ENCODE measurements at places on chromosomes 11 and 22.

DNA sequence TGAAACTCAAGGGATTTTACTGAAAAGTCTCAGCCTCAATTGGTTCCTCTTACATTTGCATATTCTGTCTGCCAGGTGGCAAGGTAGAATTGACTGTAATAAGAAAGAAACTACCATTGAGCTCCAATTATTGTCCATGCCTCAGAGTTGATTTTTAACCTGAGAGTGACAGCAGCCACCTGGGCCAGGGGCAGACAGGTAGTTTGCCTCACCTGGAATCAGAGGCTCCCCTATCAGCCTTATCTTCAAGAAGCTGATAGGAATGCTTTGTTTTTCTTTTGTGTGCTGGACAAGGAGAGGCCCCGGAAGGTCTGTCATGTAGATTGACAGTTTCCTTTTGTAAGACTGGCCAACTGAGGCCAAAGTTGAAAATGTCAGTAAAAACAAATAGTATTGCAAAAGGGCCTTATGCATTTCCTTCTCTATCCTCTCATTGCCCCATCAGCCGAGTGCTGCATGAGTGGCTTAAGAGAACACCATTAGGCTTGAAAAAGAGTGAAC, 34.1 kb downstream of the CD44 start:
- DNase-seq: no peak

DNA sequence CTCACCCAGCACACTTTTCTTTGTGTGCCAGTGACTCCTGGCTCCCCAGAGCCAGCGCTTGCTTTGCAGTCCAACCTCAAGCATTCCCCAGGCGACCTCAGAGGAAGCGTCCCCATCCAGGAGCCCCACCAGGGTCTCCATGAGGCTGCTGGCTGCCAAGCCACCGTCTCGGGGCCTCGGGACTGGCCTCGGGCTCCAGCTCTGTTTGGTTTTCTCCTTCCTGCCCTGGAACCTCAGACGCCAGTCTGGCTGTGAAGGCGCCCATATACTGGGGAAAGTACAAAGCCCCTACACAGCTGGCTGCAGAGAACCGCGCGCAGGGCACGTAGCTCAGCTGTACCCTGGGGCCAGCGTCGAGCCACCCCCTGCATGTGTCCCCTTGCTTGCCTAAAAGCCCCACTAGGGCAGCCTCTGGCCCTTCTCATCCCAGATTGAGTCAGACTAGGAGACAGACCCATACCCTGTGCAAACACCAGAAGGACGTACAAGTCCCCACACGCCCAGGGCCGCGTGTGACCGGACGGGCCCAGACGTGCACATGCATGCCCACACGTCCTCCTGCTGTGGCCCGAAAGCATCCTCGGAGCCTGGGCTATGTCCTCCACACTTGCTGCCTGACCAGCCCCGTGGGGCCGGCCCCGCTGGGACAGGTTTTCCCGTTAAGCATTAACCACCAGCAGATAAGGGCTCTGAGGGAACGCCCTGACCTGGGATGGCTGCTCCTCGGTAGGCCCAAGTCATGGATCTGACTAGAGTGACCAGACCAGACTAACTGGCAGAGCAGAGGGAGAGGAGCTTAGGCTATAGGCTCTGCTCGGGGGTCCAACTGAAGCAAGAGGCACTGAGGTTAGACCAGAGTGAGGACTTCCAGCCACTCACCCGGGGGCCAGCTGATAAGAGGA, 4.2 kb upstream of the SYT8 start:
- no peak for DNase-seq

DNA sequence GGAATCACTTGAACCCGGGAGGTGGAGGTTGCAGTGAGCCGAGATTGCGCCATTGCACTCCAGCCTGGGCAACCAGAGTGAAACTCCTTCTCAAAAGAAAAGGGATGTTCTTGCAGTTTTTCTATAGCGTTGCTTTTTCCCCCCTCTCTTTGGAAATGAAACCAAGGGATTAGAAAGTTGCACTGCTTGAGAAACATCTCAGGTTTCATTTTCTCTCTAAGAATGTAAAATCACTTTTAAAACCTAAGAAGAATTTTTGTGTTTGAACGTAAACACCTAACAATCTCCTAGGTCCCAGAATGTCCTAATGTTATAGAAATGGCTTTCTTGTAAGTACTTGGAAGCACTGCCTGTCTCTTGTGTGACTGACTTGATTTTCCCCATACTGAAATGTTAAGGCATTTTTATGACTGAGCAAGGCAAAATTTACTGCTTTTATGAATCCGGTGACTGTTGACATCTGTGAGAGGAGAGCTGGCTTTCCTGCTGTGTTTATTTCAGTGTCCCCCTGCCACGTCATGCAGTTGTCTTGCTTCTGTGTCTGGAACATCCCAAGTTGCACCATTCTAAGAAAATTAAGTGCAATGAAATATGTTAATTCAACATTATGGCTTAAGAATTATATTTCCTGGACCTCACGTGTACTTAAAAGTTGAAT, 37.7 kb downstream of the NF2 start:
- no peak for DNase-seq

DNA sequence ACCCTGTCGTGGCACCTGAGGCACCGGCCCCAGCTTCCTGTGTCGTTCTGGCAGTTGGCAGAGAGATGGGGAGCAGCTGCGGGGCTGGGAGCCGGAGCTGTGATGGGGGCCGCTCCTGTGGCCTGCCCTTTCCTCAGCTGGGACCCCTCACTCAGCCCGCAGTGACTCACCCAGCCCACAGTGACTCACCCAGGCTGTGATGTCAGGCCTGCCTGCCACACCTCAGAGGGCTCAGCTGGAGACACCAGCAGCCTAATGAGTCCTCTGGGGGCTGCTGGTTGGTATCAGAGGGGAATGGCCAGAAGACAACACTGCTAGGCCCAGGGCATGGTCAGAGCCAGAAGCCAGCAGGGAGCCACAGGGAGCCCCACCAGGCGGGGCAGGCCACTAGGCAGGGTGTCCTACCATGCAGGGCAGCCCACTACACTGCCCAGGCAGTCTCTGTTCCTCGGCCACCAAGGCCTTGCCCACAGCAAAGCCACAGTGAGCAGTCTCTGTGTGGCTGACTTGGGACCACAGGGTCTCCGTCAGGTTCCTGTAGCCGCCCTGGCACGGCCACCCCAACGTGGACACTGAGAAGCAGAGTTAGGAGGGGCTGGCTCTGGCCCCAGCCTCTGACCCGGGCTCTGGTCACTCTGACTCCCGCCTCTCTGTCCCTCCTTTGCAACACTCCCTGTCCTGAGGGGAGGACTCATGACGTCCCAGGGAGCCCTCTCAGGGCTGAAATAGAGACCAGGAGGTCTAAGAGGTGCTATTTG, 4.2 kb upstream of the FXYD2 start:
- peak; percentile 77 for DNase-seq

DNA sequence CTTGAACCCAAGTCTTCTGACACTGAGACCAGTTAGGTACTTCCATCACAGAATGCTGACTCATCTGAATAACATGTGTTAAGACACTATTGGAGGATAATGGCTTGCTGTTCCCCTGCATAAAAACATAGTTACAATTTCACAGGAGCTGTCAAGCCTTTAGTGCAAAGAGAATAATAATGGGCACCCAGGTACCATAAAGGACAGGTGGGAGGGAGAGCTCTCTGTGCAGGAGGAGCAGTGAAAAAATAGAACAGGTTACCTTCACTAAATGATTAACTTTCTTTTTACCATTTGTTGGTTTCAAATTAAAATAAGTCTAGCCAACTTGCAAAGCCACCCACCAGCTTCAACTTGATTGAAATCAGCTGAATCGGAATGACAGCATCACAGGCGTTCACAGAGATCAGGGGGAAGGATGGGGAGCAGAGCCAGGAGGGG, 173.2 kb downstream of the DSCAML1 start:
- DNase-seq: no peak

- DNase-seq: no peak
These were observed 45.7 kb downstream of the NAT10 start for GRCh38 chr11:34151166-34151565.

- no peak for DNase-seq
These were observed 162.5 kb downstream of the COMMD9 start for GRCh38 chr11:36126678-36127077.

DNA sequence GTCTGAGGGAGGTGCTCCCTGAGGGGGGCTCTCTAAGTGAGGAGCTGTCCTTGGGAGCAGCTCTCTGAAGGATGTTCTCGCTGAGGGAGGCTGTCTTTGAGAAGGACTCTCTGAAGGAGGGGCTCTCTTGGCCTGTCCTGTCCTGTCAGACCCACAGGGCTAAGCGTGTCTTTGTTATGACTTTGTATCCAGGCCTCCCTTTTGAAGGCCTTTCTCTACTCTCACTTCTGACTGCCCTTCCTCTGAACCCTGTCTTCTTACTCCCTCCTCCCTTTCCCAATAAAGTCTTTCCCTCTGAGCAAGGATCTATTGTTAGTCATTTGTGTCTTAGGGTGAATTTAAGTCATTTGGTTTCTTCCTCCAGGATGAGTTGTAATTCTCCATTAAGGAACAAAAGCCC, 330.1 kb upstream of the PLET1 start:
- no peak for DNase-seq

- DNase-seq: no peak
These were observed 107.6 kb downstream of the ZNF280B start for GRCh38 chr22:22400964-22401363.

DNA sequence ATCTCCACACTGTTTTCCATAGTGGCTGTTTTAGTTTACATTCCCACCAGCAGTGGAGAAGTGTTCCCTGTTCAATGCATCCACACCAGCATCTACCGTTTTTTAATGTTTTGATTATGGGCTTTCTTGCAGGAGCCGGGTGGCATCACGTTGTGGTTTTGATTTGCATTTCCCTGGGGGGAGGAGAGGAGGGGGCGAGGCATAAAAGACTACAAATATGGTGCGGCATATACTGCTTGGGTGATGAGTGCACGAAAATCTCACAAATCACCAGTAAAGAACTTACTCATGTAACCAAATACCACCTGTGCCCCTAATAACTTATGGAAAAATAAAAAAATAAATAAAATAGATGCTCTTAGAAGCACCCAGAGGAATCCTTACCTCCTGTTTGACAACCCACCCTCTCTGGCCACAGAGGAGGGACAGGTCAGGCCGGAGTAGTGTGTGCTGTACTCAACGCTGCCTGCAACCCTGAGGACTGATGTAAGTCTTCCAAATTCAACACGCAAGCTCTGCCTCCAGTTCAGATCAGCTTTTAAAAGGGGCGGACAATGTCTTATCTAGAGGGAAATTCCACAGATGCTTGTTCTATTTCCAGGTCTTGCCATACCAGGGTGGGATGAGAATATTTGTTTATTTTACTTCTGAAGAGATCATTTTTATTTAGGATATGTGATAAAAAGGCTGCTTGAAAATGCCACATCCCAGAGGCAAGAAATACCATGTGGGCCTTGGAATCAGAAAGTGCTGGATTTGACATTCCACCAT, 329.6 kb upstream of the B3GAT1 start:
- no peak for DNase-seq

GRCh38 chr22:38886333-38886732, 14.3 kb upstream of the CBX6 start:
- DNase-seq: no peak

DNA sequence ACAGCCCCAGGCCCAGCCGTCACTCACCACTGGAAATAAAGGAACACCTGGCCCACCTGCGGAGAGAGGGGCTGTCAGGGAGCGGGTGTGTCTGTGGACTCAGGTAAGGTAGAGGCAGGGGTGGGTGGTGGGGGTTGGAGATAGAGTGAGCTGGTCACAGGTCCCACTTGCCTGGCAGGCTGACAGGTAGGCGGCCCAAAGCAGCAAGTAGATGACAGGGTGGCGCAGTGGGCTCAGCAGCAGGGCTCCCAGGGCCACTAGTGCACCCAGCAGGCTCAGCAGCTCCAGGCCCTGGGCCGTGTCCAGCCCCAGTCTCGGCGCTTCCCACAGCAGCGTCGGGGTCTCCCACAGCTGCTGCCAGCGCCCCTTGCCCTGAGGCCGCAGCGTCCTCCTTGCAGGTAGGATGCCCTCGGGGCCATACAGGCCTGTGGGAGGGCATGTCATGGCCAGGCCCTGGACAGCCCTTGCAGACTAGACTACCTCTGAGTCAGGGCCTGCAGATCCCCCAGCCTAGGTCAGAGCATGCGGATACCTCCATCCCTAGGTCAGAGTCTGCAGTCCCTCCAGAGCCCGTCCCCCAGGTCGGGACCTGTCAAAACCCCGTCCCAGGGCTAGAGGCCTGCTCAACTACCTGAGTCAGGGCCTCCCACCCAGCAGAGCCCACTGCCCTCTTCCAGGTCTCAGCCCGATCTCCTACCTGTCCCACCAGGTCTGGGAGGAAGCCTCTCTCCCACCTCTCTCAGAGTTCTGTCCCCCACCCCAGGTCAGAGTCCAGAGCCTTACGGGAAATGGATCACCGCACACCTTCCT, 686 bp downstream of the LMF2 start:
- DNase-seq: no peak

GRCh38 chr11:62984451-62984991, at the start of gene SLC22A6:
TSS of gene SLC22A6 (minus strand) at chr11:62984967. CDS start at chr11:62984690, 277 bp downstream.
- DNase-seq: no peak

DNA sequence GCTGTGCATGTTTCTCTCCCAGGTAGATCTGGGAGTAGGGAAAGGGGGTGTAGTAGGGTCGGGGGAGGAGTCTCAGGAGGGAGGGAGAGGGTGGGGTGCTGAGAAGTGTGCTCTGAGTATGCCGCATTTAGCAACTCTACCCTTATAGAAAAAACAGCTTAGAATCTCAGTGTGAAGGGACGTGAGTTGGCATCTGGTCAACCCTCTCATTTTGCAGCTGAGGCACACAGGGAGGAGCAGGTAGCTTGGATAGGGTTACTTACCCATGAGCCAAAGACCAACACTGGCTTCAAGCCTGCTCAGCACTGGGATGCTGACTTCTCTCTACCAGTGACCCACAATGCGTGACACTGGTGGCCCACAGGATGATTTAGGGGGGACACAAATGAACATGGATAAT, 95.9 kb downstream of the FBXO7 start:
- DNase-seq: no peak

DNA sequence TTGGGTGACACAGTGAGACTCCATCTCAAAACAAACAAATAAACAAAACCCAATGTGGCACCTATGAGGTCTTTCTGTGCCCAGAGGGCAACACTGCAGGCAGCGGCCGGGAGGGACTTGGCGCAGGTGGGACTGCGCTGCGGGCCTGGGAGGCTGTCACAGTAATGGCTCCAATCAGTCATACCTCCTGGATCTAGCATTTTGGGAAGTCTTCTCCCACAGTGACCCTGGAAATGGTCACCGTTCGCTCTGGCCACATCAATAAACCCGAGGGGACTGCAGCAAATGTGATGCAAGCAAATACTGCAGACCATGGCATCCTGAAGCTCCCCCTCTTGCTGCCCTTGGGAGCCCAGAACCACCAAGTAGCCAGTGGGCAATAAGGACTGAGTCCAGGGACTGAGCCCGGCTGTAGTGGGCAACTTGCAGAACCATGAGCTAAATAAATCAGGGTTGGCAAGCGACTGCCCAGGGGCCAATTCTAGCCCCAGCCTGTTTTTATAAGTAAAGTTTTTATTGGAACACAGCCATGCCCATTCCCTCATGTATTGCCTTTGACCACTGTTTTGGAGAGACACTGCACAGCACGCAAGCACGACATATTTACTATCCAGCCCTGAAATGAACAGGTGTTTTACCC, 15.4 kb downstream of the SHANK2 start:
- no peak for DNase-seq

DNA sequence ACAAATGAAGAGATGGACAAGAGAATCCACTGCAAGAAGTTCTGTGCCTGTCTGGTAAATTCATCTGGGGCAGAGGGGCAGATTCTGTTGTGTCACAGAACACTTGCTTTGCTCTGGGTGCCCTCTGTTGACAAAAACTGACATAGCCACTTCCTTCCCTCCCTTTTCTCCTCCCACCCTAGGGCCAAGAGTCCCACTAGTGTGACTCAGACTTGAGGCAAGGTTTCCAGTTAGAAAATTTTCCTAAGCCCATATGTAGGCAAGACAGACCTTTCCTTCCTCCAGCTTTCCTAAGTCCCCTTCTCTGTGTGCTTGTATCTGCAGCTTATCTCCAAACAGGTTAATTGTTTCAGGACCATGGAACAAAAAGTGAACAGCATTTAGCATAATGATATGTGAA, 106.8 kb downstream of the RBFOX2 start:
- DNase-seq: no peak

All from stimulated activated CD4-positive, alpha-beta T cell treated with anti-CD3 and anti-CD28 coated beads, Interleukin-12 subunit alpha, Interleukin-12 subunit beta, amount 100 ng/mL, for 24 hours (primary cell).